ENCODE measurements at places on chromosomes 5 and 9.

DNA sequence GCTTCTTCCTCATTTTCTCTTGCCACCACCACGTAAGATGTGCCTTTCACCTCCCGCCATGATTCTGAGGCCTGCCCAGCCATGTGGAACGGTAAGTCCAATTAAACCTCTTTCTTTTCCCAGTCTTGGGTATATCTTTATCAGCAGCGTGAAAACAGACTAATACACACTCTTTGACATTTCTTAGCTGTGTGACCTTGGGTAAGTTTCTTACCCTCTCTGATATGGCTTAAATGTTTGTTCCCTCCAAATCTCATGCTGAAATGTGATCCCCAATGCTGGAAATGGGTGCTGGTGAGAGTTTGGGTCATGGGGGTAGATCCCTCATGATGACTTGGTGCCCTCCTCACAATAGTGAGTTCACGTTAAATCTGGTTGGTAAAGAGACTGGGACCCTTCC is 188.8 kb upstream of the IRX4 start:
- no peak for DNase-seq

GRCh38 chr9:114494776-114495569 is 10.3 kb downstream of the WHRN start:
- DNase-seq: no peak

DNA sequence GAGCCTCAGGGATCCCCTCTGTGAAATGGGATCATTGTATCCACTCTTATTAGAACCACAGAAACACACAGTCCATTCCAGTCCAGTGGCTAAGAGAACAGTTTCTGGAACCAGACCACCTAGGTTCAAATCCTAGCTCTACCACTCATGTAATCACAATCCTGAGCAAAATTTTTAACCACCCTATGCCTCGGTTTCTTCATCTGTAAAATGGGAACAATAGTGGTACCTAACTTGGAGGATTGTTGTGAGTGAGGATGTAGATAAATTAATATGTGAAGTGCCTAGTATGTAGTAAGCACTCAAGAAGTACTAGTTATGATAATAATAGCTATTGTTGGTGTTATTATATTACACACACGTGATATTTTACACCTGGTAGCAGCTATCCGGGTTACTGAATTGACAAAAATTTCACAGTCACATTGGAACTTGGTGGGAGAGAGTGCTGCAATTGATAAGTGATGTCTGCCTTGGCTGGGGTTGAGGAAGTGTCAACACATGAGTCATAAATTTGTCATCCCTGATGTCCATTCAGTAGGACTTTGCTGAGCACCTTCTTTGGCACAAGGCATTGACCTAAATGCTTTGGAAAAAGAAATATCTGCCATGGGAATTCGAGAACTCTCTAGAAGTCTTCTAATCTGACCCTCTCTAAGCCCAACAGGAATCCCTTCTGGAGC is 68.4 kb downstream of the COL27A1 start:
- no peak for DNase-seq

DNA sequence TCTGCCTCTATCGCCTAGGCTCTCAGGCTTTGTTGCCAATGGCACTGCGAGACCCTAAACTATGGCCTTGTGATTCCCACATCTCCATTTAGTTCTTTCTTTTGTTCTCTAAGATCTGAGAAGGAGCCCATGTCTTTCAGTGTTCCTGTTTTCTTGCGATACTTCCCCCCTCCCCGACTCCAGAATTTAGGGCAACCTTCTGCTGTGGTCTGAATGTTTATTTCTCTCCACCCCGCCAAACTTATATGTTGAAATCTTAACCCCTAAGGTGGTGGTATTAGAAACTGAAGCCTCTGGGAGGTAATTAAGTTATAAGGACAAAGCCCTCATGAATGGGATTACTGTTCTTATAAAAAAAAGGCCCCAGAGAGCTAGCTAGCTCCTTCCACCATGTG is 6.4 kb downstream of the TMC1 start:
- DNase-seq: no peak

DNA sequence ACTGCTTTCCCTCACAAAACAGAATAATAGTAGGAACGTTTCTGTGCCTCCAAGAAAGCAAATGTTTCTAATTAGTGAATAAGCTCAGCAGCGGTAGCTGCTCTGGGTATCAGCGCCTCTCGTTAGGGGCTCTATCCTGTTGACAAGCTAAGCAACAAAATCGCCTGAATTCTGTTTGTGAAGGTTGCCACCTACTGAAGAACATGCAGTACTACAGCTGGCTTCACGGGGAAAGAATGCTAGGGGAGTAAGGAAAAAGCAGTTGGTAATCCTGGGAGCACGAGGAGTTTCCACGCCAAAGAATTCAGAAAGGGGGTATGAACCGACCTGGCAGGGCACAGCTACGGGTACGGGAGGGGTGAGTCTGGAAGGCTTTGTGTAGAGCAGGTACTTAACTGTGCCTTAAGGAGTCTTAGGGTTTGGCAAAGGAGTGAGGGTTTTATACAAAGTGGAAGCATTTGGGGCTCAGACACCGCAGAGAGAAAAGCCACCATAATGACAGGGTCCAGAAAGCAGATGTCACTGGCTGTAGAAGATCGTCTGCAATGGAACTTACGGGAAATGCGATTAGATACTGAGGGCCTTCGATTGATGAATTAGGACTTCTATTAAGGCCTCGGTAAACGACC is 171.7 kb downstream of the TTC39B start:
- DNase-seq: peak; percentile 6

Measured in NCI-H1417 treated with DMSO at 0.1 percent for 48 hours (cell line).